Kidney tubule cell (primary cell): ENCODE measurements at places on chromosomes 5 and 9.
A peak's percentile ranks its signal among the peaks of the same experiment; 100 is the strongest.

DNA sequence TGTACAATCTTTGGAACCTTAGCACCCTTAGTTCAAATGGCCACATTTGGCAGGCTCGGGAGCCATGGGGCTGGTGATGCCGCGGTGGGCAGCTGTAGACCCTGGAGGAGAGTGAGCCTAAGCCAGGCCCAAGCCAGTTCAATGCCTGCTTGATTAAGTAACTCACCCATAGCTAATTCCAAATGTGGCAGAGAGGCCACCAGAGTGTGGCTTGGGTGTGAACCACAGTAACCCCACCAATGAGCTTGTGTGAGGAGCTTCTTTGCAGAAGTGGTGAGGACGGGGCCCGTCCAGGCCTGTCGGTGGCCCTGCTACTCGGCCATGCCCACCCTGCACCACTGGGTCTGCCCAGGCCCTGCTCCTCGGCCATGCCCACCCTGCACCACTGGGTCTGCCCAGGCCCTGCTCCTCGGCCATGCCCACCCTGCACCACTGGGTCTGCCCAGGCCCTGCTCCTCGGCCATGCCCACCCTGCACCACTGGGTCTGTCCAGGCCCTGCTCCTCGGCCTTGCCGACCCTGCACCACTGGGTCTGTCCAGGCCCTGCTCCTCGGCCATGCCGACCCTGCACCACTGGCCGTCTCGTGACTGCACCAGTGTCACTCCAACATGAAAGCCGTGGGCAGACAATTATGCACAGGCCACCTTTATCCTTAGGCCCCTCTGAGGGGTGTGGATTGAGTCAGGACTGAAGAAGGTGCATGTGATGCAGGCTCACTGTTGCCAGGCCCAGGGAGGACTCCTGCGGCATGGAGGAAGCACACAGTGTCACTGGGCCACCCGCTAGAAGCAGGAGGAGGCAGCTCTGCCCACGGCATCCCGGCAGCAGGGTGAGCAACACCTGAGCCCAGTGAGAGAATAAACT is 75.4 kb downstream of the MRPL36 start:
- DNase-seq, result no peak

DNA sequence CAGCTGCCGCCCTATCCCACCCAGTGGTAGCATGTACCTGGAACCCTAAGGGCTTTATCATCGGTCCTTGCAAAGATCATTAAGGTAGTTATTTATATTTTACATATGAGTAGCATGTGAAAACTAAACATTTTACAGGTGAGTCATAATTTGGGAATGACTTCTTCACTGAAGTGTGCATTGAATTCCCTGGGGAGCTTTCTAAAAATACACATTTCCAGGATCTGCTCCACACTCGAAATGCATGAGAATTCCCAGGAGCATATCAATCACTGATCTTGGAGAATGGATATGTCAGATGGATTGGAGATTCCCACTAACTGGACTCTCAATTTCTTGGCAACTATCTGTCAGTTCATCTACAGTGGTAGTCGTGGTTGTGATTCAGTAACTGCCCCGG is 717.5 kb downstream of the IRX1 start:
- DNase-seq, result peak; percentile 35

DNA sequence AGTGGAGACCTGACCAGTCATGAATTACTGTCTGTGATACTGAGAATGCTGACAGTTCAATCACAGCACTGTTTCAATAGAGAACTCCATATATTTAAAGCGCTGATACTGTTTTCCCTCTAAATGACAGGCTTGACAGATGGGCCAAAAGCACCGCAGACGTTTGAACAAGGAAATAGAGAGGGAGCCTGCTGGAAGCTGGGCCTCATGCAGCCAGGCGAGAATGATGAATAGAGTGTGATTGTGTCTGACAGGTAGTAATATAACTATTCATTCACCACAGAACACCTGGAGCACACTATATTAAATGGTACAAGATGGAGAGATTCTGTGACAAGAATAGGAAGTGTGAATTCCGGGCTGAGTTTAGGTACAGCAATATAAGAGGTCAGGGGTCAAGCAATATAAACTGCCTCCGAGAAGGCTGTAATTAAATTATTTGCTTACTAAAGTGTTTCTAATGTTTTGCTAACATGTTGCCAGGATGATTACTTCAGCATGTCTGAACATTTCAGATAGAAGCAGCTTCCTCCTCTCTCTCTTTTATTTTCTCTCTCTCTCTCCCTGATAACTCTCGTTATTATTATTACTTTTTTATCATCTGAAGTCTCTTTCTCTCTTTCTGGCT is 297.7 kb downstream of the CSNK1G3 start:
- peak; percentile 60 for DNase-seq

DNA sequence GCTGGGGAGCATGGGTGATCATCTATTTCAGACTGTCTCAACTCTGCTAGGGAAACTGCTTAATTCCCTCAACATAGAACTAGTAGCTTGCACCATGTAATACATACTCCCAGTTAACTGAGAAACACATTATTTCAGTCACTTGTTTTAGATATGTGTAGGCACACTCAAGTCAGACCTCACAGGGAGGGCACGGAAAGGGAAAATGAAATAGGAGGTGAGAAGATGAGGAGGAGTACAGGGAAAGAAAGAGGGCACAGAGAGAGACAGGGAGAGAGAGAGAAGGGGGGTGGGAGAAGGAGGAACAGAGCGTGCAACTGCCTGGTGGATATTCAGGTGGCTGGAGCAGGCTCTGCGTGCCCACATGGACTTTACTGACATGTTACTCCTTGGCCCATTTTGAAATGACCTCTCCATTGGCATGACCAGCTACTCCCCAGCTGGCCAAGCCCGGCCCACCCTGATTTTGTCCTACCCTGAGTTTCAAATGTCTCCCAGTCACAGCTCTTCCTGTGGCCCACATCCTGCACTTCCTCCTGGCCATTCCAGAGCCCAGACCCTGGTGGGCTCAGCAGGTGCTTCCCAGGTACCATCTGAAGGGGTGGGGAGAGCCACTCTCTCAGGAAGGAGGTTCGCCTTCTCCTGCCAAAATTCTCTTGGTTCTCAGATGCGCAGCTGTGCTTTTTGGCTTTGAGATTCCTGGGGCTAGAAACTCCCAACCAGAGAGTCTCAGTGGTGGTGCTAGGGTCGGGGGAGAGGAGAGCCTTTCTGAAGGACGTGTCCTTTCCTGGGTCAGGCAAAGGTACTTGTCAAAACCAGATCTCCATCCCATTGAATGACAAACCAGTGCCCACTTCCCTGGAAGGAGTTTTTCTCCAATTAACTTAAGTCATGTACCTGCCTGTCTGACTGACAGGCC is 229.4 kb downstream of the FSTL4 start:
- DNase-seq, result no peak

- peak; percentile 11 for DNase-seq
These were observed 504.5 kb upstream of the ITGA1 start for GRCh38 chr5:52283221-52283620.

GRCh38 chr9:114250648-114251047 is 72.2 kb upstream of the ORM1 start:
- no peak for DNase-seq

GRCh38 chr9:34647084-34647403 is 569 bp downstream of the GALT start:
- DNase-seq, result no peak

DNA sequence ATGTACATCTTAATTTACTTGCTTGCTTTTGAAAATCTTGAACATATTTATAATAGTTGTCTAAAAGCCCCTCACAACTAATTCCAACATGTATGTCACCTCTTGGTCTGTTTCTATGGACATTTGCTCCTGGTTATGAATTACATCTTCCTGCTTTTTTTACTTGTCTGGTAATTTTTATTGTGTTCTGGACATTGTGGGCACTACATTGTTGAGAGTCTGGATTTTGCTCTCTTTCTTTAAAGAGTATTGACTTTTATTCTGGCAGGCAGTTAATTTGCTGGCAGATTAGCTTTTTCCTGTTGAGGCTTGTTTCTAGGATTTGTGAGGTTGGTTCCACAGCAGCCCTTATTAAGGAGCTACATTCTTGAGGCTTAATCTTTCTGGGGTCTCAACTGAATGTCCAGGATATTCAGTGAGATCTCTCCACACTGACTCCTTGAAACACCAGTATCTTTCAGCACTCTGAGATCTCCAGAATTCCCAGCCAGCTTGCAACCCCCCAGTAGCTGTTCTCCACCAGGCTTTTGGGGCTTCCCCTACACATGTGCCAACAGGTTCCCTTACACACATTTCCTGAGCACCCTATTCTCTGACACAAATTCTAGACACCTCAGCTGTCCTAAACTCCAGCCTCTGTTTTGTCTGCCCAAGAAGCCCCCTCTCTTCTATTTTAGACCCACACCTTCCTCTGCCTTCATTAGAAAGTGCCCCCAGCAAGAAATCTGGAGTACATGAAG is 27.4 kb downstream of the KIAA1191 start:
- DNase-seq, result no peak

GRCh38 chr5:118956727-118957126 is 31.6 kb downstream of the DTWD2 start:
- peak; percentile 25 for DNase-seq

DNA sequence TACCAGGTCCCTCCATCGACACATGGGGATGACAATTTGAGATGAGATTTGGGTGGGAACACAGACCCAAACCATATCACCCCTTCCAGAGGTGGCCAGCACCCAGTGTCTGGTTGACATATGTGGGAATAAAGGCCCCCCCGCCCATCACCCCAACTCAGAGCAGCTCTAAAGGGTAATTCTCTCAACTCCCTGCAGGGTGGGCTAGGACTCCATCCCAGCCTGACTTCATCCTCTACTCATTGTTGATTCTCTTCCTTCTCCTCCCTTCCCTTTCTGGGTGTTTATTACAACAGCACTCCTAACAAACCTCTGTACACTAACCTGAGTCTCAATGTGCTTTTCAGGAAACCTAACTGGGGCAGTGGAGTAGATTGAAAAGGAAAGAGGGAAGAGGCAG is 339.9 kb downstream of the ACTL7B start:
- DNase-seq, result no peak

DNA sequence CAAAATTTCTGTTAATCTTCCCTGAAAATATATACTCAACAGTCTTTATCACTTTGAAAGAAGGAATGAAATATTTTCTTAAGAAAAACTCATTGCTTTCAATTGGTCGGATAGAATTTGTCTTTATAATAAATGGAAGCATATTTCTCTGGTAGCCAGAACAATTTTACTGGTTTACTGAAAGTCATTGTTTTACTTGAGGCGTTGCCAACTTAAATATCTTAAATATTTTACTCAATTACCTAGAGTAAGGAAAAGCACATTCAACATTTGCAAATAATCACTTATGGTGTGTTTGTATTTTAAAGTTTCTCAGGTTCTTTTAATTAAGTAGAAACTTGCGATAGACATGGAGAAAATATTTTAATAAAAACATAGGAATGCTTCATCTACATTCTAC is 1181.7 kb downstream of the EFNA5 start:
- no peak for DNase-seq

- DNase-seq, result no peak
These were observed 207.7 kb downstream of the PIK3R1 start for GRCh38 chr5:68423154-68423811.

GRCh38 chr9:70303268-70303667 is 44.5 kb downstream of the SMC5 start:
- no peak for DNase-seq

GRCh38 chr5:71825992-71826391 is 106.9 kb downstream of the CARTPT start:
- DNase-seq, result no peak

- no peak for DNase-seq
These were observed 494.8 kb upstream of the WWC1 start for GRCh38 chr5:167796672-167797071.

- no peak for DNase-seq
These were observed 127.5 kb downstream of the RFK start for GRCh38 chr9:76266649-76267283.

GRCh38 chr5:136242611-136243010 is 49.6 kb upstream of the SMIM32 start:
- no peak for DNase-seq

- DNase-seq, result no peak
These were observed 74.9 kb downstream of the CAMK4 start for GRCh38 chr5:111299067-111299481.

DNA sequence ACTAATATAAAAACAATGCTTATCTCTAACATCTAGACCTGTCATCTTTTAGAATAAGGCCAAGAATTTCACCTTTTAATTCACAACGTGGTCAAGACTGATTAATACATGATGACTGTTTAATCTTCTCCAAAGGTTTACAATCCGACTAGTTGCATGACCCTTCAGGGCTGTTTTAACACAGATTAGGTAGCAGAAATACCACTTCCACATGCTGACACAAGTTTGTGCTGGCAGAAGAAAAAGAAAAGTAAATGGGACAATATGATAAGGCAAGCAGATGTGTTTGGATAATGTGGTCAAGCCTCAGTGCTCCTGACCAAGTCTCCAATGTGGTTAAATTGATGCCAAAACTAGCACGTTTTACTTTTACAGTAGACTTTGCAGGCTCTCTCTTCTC is 31.1 kb downstream of the SEMA6A start:
- peak; percentile 72 for DNase-seq

GRCh38 chr9:123544007-123544827 is 188.2 kb downstream of the CRB2 start:
- peak; percentile 48 for DNase-seq

GRCh38 chr5:126599499-126599898 is 1.2 kb upstream of the PHAX start:
- no peak for DNase-seq

DNA sequence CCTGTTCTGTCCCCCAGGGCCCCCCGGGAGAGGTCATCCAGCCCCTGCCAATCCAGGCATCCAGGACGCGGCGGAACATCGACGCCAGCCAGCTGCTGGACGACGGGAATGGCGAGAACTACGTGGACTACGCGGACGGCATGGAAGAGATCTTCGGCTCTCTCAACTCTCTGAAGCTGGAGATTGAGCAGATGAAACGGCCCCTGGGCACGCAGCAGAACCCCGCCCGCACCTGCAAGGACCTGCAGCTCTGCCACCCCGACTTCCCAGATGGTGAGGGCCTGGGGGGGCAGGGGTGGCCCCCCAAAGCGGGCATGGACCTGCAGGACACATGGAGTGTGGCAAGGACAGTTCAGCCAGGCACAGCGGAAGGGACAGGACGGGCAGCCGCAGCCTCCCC is 56.0 kb upstream of the FCN2 start:
- no peak for DNase-seq

DNA sequence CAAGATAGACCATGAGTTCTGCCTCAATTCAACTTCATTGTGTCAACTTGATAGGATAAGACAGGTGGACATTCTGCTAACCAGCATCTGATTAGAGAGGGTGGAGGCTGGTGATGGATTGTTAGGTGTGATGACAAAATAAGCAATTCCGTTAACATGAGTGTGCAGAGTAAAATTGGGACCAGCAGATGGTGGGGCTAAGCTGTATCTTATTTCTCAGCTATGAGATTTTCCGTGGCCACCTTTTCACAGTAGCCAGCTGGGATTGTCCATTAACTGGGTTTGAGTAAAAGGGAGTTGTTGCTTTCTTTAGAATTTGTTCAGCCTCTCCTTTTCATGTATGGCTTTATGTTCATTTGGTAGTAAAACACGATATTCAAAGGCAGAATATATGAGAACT is 28.8 kb upstream of the TAL2 start:
- no peak for DNase-seq
